ENCODE measurements at places on chromosomes 5 and 9.

GRCh38 chr5:156824800-156825199, 25.3 kb upstream of the PPP1R2B start:
- no peak for DNase-seq

DNA sequence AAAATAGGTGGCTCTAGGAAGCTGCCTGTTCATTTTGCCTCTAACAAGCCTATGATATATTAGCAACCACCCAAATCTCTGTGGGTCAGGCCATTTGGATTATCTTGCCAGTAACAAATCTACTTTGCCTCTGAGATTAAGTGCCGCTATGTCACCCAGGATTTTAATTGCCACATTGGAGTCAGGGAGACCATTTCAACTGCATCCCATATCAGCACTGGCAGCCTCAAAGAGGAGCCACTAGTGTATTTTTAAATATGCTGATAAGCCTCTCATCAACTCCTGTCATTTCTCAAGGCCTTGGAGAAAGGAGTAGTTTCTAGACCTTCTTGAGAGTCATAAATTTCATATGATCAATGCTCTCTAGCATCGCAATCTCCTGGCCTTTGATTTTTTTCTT, 12.1 kb upstream of the ADAMTS19 start:
- DNase-seq: no peak

- no peak for DNase-seq
Observed at GRCh38 chr5:142872217-142872616, 102.0 kb downstream of the ARHGAP26 start.

GRCh38 chr9:109119439-109120203, at the start of gene TMEM245:
Gene TMEM245 (minus strand): TSS chr9:109119947. CDS start chr9:109119913, 34 bp downstream.
- DNase-seq: peak; percentile 92

DNA sequence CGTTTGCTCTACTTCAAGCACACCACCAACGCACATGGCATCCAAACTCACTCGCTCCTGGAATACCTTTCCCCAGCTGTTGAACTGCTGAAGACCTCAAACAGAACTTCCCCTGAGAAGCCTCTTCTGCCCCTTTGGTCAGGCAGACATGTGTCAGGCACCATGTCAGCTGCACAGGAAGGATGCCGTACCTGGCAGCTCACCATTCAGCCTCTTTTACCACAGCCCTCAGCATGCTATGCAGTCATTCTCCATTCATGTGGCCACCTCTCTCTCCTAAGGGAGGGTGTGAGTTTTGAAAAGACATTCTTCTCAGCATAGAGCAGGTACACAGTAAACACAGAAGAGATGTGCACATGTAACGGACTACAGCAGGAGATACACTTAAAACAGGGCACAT, 14.2 kb downstream of the IL4 start:
- no peak for DNase-seq

GRCh38 chr9:86241216-86241615, 18.2 kb downstream of the C9orf153 start:
- no peak for DNase-seq

DNA sequence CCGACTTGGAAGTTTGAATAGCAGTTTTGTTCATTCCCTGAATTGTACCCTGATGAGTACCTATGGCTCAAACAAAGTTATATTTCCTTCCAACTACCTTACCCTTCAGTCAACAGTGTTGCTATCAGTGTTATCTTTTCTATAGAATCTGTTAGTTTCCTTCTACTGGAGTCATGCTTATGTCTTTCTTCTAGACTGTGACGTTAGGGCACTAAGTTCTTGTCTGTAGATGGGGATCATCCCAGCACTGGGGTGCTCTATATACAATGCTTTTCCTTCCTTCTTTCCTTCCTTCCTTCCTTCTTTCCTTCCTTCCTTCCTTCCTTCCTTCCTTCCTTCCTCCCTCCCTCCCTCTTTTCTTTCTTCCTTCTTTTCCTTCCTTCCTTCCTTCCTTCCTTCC, 973.0 kb downstream of the CDH12 start:
- no peak for DNase-seq

DNA sequence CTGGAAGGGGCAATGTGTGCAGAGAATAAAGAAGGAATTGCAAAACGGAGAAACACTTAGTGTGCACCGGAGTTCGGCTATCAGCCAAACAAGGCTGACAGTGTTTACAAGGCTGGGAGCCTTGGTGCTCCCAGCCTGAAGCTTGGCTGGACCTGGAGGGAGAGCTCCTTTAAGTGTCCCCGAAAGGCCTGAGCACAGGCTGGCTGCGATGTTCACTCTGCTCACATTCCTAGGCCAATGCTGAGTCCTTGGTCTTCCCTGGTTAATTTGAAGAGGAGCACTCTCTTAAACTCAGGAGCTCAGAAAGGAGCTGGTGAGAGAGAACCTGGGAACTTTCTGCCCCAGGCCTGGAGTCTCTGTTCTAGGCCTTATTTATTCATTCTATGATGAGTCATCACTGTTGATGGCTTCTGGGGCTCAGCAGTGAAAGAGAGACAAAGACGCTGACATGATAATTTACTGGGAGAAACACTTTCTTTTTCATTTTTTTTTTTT, 88.6 kb upstream of the MYO10 start:
- DNase-seq: no peak

DNA sequence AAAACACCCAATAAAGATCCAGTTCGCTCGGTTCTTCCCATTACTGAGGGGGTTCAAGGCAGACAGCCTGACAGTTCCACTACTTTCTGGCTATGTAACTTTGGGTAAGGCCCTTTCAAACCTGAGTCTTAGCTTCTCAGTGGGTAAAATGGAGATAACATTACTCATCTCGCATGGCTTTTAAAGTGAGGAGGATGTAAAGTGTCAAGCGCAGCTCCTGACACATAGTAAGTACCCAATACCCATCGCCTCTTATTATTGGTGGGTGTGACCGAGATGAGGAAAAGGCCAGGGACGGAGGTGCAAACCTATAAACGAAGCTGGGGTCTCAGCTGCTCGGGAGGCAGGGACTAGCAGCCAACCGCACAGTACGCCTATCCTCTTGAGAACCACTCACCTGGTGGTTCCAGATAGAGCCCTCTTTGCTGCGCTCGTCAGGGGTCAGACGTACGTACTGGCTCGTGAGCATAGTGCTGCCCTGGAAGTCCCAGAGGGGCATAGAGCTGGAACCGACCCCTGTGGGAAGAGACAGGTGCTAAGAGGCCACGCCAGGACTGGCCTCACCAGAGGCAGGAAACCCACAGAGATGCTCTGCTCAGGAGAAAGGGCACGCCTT, 584 bp downstream of the LMAN2 start:
- DNase-seq: no peak

DNA sequence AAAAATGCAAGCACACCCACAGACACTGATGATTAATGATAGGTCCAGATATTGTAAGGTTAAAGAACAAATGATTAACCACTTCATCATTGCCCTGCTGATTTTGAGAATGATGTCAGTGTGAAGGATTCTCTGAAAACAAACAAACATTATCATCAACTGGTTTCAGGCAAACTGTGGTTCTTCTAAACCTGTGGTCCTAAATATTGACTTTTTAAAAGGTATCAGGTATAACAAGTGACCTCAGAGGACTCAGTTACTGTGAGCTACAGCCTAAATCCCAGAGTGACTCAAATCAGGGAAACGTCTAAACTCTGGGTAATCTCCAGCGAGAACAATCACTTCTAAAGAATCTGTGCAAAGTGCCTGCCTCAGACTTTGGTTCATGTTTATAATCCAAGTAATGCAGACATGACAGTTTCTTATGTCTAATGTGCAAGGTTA, 172.3 kb upstream of the CDH6 start:
- DNase-seq: no peak

DNA sequence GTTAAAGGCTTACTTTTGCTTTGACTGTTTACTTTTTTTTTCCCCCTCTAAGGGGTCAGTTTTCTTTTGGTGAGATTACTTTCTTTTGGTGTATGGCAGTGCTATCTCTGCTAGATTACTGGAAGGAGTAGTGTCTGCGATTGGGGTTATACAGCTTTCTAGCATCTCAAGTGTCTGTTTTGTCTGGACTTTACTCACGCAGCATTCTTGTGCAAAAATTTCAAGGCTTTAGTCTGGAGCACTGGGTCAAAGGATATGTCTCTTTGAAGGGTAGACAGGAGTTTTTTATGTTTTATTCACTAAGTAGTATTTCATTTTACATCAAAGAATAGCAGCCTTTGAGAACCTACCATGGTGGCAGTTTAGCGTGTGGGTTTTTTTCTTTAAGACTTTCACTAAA, 52.6 kb downstream of the NDUFS4 start:
- DNase-seq: no peak

GRCh38 chr5:72294473-72294872, 25.6 kb downstream of the MRPS27 start:
- DNase-seq: no peak

DNA sequence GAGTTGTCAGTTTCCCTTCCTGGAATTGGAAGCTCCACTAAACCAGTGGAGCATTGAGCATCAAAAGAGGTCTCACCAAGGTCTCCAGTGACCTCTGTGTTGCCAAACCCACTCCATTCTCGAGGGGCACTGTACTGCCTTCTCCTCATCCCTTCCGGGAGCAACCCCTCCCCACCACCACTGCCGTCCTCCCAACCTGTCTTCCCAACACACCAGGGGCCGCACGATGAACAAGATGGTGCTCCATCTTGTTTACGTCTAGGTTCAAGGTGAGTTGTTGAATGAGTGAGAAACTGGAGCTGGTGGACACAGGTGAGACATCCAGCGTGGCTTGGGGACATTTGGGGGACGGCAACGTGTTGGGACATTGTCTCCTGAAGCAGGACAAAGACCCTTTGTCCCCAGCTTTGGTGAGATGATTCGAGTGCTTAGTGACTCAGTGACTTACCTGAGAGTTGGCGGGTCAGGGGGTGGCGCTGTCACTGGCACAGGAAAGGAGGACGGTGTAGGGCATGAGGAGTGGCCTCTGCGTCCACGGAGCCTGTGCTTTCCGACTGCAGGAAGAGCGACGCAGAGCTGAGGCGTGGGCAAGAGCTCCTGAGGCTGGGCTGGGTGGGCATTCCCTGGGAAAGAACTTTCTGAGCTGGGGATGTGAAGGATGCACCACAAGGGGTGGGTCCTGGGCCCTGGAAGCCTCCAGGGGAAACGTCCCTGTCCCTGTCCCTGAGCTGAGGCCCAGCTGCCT, 44.8 kb upstream of the RNU6ATAC start:
- DNase-seq: no peak

DNA sequence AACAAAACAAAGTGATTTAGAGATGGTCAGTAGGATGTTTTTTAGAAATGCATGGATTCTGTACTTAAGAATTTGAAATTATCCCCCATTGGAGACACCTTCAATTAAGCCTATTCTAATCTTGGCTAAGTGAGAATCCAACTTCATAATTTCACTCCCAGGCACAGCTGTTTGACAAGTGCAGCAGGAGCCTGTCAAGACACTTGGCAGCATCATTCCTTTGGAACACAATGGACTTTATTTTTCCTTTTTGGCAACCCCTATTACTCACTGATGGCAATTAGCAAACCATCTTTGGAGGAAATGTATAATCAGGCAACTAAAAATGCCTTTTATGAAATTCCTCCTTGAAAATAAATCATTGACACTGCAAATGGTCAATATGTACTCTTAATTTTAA, 194.7 kb downstream of the GLIS3 start:
- no peak for DNase-seq

DNA sequence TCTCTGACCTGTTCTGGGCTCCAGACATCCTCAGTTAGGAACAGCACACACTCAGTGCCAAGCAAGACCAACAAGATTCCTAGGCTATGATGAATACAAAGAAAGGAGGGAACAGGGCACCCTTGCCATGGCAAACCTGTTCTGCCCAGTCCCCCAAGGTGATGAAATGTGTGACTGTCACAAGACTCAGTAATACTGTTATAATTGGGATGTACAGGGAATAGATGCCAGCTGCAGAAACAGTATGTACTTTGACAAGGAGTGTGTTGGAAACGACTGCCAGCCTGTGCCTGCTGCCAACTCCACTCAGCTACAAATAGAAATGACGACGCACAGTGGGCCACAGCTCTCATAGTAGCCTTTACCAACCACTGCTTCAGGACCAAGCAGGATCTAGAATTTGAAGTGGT, 453.0 kb downstream of the EFNA5 start:
- no peak for DNase-seq
